ENCODE measurements at places on chromosomes 2 and 18.
A peak's percentile ranks its signal among the peaks of the same experiment; 100 is the strongest.

DNA sequence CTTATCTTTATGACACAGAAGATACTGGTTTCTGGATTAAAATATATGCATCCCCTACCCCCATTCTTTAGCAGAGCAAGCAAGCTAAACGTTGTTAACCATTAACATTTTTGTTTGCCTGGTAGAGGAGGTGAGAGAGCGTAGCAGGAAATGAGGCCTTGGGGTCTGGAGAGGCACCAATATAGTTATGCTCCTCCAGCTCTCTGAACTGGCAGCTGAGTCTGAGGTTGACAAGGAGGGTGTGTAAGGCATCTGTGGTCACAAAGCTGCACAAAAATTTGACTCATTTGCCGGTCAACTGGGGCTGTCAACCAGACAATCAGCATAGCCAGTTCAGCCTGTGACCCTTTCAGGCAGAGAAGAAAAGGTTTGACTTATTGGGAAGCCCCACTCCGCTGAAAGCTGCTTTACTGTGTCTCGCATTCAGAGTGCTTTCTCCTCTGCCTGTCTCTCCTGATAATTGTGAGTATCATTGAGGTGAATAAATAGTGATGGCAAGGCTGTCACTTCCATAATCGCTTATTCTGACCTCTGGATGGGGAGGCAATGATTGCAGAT lies 647.5 kb upstream of the SETBP1 start:
- DNase-seq = no peak

- DNase-seq = no peak
Measured at GRCh38 chr2:178628605-178629004, 148.3 kb downstream of the PLEKHA3 start.

GRCh38 chr2:126849486-126849885 lies 49.2 kb upstream of the TEX51 start:
- DNase-seq = no peak

DNA sequence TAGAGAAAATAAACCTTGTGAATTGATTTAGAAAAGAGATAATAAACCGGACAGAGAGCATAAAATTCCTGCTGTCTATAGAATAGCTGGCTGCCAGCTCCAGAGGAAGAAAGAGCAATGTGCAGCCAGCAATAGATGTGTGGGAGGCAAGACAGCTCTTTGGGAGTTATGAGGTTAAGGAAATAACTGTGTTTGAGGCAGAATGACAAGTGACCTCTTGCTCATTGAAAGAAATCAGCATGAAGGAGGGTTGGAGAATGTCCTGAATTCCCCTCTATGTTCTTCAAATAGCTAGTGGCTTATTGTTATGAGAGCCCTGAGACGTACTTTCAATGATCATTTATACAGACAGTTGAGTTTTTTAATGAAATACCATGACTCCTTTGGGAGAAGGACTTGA lies 1009.9 kb upstream of the NXPH2 start:
- no peak for DNase-seq

GRCh38 chr2:80830891-80831290 lies 526.3 kb upstream of the LRRTM1 start:
- no peak for DNase-seq

GRCh38 chr18:26556573-26556972 lies 8.2 kb upstream of the KCTD1 start:
- no peak for DNase-seq

DNA sequence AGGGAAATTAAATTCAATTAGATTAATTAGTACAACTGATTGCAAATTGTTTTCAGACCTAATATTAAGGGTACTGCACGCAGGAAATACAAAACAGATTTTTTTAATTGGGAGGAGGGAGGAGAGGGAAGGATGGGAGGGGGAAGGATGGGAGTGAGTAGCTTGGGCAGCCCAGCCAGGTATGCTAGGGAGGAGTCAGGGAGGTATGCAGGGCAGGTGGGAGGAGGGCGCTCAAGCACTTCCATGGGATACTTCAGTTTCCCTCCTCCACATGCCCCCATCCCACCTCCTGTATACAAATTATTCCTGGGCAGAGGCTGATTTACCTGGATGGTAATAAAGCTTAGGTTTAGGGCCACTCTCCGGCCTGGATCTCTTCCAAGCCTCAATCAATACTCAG lies 76.6 kb upstream of the CAPN13 start:
- no peak for DNase-seq

DNA sequence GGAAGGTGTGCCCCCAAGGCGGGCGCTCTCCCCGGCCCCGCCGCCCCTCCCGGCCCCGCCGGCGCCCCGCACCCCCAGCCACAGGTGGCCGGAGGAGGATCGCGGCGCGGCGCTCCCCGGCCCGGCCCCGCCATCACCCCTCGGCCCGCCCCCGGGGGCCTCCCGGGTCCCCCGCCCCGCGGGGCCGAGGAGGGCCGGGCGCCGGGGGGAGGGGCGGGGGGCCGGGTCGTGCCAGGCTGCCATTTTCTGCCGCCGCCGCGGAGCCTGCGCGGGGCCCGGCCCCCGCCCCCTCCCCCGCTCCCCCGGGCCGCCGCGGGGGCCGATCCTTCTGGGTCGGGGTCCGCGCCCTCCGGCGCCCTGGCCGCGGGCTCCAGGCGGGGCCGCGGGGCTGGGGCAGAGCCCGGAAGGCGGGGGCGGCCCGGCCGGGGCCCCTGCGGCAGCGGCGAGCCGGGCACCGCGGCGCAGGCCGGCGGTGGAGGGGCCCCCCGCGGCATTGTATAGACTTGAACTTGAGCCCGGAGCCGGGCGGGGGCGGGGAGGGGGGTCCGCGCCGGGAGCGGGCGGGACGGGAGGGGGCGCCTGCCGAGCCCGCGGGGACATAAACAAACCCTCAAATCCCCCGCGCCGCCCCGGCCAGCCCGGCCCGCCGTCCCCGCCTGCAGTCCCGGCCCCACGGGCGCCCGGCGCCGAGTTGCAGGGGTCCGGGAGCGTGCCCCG lies 556 bp downstream of the DNMT3A start:
- peak; percentile 39 for DNase-seq

- no peak for DNase-seq
Measured at GRCh38 chr2:231364961-231365810, 30.3 kb upstream of the B3GNT7 start.

GRCh38 chr2:237503201-237503600 lies 16.1 kb downstream of the MLPH start:
- no peak for DNase-seq

- DNase-seq = no peak
Measured at GRCh38 chr2:112940859-112941625, 30.1 kb downstream of the IL37 start.

DNA sequence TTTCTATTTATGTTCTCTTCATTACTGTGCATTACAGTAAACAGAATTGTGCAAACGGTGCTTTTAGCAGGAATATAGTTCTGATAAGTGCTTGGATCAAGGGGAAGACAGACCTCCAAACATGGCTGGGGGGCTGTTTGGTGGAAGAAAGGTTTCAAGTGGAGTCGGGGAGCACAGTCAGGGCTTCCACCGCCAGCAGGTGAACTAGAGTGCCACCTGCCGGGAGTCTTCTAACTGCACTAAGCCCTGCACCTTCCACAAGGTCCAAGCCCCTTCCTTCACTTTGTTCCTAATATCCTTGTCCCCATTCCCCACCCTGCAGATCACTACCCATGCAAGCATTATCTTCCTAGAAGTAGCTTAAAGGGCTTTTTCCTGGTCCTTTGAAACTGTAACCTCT lies 11.1 kb downstream of the ONECUT2 start:
- no peak for DNase-seq

- DNase-seq = no peak
Measured at GRCh38 chr2:56475191-56475590, 291.4 kb downstream of the CCDC85A start.

- DNase-seq = no peak
Measured at GRCh38 chr2:6932206-6932605, 15.0 kb downstream of the RNF144A start.
